Prostate gland (tissue), 2 donors: ENCODE measurements at places on chromosomes 5 and 9.

GRCh38 chr5:165631235-165631634 lies 2125.8 kb downstream of the MAT2B start:
- no peak for DNase-seq

DNA sequence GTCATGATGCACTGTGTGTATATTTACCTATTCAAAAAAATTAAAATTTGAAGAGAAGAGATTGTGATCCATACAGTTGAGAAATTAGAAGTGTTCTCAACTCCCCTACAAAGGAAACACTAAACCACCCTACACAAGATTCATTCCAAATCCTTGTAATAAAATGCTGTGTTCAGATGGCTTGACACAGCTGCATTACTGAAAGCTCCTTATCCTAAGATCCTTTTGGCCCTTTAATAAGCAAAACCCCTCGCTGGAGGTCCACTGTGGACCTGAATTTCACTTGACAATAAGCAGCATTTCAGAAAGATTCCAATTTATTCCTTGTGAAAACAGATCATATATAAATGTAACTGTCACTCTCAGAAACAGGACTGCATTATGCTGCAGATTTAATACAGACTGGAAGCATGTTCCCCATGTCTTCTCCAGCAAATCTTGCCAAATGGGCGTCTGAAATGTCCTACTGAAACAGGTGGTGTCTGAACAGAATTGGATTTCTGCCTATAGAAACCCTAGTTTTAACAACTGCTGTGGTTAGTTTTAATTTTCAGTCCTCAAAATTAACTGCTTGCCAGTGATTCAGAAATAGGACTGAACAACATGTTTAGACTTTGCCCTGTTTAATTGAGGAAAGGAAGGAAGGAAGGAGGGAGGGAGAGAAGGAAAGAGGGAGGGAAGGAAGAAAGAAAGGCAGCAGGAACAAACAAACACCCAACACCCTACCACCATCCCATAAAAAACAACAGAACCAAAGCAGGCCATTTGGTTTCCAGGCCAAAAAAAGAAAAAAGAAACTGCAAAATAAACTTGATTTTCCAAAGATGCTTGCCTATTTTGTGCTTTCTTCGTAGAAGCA lies 179.6 kb downstream of the MLLT3 start:
- DNase-seq = no peak

DNA sequence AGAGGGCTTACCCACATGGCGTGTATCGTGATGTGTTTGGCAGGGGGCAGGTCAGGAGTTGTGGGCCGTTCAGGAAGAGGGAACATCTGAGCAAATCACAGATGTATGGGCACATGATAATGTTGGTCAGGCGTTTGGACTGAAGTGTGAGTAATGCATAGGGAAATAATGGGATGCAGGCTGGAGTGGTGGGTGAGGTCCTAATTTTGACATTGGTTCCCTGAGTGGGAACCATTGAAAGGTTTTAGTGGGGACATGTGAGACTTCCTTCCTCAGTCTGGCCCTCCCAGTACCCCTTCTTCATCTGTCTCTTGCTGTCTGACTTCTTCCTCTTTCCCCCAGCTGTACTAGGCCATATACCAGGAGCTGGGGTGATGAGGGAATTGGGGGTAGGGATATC lies 7.6 kb downstream of the OTULIN start:
- no peak for DNase-seq

GRCh38 chr9:121328876-121329681 lies 41.0 kb downstream of the STOM start:
- no peak for DNase-seq

- DNase-seq = peak; percentile 94
These were observed 124.4 kb downstream of the C9orf50 start for GRCh38 chr9:129496473-129497004.

DNA sequence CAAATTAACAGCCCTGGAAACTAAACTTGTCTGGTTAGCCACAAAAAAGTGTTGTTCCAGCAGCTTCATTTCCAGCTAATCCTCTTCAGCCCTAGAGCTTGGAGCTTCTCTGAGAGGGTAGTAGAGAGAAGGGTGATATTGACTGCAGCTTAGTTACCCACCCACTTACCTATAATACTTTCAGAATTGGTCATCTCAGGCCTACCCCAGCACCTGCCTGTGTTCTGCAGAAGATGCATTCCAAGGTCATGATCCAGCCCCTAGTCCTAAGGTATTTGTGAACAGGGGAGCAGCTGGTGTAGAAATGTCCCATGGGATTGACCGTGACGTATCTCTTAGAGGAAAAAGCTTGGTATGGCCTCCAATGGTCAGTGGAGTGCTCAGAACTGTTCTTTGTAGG lies 289.0 kb downstream of the NR3C1 start:
- DNase-seq = no peak

DNA sequence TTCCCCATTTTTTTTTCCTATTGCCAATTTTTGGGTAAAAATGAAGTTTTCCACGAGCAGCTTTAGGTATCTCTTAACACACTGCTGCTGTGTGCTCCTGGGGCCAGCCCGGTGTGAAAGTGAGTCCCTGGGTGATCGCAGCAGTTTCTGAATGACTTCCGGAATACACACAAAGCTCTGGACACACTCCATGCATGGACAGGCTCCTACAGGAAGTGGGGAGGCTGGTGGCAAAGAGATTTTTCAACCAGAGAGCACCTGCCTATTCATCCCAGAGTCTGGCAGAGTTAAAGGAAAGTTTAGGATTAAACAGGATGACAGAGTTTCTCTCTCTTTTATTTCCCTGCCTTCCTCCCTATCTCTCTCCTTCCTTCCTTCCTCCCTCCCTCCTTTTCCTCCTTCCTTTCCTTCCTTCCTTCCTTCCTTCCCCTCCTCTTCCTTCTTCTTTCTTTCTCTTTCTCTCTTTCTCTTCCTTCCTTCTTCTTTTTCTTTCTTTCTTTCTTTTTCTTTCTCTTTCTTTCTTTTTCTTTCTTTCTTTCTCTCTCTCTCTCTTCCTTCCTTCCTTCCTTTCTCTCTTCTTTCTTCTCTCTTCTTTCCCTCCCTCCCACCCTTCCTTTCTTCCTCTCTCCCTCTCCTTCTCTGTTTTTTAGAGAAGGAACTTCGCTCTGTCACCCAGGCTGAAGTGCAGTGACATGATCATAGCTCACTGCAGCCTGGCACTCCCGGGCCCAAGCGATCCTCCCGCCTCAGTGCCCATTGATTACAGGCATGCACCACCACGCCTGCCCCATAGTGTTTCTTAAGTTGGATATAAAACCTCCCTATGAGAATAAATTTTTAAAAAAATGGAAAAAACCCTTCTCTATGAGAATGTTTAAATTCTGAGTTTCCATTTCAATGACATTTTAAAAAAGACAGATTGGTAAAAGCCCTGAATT lies 38.7 kb upstream of the UBTD2 start:
- no peak for DNase-seq

DNA sequence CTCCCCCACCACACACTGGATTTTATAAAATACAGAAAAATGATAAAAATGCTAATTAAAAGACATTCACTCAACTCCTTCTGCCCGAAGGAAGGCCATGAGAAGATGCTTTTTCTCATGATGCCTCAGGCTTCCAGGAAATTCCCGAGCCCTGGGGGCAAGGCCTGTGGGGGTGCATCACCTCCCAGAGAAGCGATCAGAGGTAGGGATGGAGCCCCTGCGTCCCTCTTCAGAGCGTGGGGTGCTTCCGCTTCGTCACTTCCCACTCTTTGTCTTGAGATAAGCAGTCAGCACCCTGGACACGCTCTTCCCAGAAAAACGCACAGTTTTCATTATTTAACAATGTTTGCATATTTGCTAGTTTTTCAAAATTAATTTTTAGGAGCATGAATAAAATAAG lies 33.3 kb upstream of the SH3PXD2B start:
- DNase-seq = no peak

DNA sequence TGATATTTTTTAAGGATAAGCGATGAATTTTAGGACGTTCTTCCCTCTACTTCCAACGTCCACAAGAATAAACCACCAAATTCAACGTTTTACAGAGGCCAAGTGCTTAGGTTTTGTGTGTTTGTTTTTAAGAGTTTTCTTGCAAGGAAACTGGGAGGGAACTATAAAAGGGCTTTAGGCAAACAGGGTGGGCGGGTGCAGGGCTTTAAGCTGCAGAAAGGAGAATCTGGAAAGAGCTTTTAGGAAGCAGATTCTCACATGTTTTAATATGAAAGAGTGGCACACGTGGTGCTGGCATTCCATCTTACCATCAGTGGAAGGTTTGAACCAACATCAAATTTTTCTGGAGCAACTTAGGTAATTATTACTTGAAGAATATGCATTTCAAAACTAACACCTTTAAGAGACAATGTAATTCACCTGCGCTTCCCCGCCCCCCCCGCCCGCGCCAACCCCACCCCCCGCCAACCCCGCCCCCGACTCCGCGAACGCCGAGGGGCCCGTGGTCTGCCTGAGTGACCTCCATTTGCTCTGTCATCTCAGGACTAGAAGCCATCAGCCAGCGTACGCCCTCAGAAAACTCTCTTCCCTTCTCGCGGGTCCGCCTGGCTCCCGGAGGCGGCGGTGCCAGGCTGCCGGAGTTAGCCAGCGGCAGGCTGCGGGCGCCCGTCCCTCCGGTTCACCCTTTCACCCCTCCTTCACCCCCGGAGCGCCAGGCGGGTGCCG lies 911 bp upstream of the PIK3R1 start:
- peak; percentile 18 for DNase-seq

- DNase-seq = no peak
These were observed 984.5 kb upstream of the CDH18 start for GRCh38 chr5:20972419-20972925.

GRCh38 chr9:79489261-79490000 lies 82.3 kb upstream of the TLE4 start:
- peak; percentile 67 for DNase-seq

GRCh38 chr5:178199581-178200434 lies 4.5 kb upstream of the HNRNPAB start:
- DNase-seq = peak; percentile 57

- no peak for DNase-seq
These were observed 9.2 kb downstream of the CNTFR start for GRCh38 chr9:34580358-34580757.

DNA sequence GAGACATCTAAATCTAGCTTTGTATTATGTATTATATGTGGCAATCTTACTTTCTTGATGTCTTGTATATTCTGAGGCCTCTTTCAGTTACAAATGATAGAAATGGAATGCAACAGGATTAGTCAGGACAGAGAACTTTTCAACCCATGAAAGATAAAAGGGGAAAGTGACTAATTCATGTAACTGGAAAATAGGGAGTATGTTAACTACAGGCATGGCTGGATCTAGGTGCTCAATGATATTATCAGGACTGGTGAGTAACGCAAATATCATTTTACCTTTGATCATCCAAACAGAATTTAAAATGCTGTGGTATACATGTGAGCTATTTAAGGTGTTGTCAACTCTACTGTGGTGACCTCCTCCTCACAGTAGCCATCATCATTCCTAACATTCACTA lies 215.7 kb upstream of the GLRA1 start:
- DNase-seq = no peak

DNA sequence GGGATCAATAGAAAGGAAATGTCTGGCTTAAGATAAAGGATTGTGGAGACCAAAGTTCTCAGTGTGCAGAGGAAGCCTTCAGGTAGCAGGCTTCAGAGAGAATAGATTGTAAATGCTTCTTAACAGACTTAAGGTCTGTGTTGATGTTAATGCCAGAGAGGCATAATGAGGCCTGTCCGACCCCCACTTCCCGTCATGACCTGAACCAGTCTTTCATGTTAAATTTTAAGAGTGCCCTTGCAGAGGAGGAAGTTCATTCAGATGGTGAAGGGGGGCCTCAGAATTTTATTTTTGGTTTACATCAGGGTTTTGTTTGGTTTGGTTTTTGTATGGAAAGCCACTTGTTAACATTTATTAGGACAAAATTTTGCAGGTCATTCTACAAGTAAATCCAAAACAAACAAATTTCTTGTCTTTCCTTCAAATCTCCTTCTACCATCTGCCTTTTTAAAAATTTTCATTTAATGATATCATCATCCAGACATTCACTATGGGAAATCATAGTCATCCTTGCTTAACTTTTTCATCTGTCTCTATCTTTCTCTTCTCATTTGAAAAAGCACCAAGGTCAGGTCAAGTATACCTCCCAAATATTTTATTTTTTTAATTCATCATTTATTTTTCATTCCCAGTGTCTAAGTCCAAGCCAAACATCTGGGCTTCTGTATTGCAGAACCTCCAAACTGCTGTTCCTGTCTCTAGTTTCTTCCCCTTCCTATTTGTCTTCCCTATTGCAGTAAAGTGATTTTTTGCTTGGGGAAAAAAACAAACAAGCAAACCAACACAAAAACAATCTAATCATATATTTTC lies 6.9 kb upstream of the ABCA1 start:
- no peak for DNase-seq

- no peak for DNase-seq
These were observed 6.6 kb upstream of the OTULINL start for GRCh38 chr5:14574891-14575508.

- no peak for DNase-seq
These were observed 51.5 kb upstream of the ATP10B start for GRCh38 chr5:160903551-160903950.

GRCh38 chr5:176628406-176629228 lies 1.7 kb downstream of the SNCB start:
- DNase-seq = no peak

GRCh38 chr5:16776611-16777251 lies 159.4 kb downstream of the MYO10 start:
- DNase-seq = peak; percentile 89

DNA sequence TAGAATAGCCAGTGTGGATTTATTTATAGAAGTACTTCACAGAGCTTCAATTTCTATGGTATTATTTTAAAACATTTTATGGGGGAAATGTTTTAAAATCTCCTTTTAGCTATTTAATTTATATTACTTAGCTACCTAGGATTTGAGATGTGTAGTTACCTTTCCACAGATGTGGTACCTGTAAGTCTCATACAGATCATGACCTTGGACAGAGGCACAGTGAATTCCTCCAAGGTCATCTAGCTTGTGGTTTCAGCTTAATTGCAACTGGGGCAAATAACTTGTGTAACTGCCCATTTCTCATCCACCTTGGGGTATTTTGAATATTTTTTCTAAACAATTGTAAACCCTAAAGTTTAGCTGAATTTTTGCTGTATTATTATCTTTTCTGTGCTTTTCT lies 89.2 kb downstream of the DMRTA1 start:
- no peak for DNase-seq

GRCh38 chr5:54234304-54234933 lies 76.0 kb downstream of the ARL15 start:
- DNase-seq = no peak

DNA sequence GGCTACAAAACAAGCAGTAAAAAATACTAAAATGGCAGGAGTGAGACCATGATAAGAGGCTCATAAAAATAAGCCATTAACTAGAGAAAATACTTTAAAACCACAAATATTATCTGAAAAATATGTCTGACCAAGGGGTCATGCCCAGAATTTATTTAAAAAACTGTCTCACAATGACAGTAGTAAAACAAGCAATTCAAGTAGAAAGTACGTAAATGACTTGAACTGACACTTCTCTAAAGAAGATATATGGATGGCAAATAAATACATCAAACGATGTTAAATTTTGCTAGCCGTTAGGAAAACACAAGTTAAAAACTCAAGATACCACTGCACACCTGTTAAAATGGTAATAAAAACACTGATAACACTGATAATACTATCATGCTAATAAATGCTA lies 353.9 kb upstream of the GRAMD2B start:
- no peak for DNase-seq

GRCh38 chr5:81516091-81516490 lies 122.2 kb upstream of the ACOT12 start:
- DNase-seq = no peak

GRCh38 chr5:14237317-14238086 lies 94.4 kb downstream of the TRIO start:
- DNase-seq = no peak
